ENCODE measurements at places on chromosomes 3 and 15.

DNA sequence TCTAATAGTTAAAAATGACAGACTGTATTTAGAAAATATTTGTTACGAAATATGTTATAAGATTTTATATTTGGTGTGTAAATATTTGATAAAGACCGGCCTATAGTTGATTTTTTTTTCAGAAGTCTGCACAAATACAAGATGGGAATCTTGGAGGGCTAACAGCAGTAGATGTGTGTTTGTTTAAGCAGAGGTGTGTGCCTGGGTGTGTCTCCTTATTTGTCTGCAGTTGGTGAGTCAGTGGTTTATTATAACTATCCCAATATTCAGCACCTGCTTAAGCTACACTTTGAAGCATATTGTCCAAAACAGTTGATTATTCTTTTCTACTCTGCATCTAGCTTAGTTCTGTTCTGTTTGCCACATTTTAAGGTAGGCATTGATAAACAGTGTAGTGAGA lies 12.4 kb downstream of the GLCE start:
- no peak for DNase-seq

- no peak for DNase-seq
Observed at GRCh38 chr3:132456571-132456970, 39.3 kb downstream of the DNAJC13 start.

DNA sequence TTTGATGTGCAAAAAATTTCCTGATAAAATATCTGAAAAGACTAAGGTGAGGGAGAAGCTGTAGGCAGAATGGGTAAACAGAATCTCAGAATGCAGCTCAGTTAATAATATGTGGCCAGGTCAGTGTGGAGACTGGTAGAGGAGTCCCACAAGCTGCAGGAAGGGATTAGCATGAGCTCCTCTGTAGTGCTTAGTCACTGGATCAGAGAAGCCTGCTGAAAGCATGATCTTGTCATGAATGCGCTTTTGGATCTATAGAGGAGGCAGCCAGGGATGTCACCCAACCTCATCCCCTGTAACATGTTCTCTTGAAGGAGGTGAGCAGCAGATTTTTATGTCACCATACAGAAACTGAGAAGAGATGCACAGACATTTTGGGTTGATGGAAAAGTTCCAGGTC lies 1035.3 kb upstream of the GBE1 start:
- no peak for DNase-seq

- no peak for DNase-seq
Observed at GRCh38 chr15:46297766-46298165, 662.9 kb downstream of the SQOR start.

DNA sequence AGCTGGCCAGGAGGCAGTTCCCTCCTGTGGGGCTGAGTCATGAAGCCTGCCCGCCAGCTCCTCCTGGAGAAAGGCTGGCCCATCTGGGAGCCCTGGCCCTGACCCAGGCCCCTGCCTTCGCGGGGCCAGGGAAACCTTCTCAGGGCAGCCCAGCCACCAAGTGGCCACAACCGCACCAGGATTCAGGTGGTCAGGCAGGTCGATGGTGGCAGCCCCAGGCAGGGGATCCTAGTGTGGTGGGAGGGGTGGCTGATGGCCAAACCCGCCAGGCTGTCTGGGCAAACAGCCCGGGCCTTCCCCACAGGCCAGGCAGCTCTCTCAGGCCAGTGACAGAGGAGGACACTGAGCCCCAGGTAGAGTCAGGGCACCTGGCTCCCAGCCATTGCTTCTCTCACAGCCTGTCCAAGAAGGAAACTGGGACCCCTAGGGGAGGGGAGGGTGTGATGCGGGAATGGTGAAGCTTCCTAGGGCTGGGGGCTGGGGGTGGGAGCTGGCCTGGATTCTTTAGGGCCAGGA lies 1.2 kb downstream of the TWF2 start:
- no peak for DNase-seq

- DNase-seq = no peak
Observed at GRCh38 chr15:99963096-99963825, 230.0 kb upstream of the LYSMD4 start.

DNA sequence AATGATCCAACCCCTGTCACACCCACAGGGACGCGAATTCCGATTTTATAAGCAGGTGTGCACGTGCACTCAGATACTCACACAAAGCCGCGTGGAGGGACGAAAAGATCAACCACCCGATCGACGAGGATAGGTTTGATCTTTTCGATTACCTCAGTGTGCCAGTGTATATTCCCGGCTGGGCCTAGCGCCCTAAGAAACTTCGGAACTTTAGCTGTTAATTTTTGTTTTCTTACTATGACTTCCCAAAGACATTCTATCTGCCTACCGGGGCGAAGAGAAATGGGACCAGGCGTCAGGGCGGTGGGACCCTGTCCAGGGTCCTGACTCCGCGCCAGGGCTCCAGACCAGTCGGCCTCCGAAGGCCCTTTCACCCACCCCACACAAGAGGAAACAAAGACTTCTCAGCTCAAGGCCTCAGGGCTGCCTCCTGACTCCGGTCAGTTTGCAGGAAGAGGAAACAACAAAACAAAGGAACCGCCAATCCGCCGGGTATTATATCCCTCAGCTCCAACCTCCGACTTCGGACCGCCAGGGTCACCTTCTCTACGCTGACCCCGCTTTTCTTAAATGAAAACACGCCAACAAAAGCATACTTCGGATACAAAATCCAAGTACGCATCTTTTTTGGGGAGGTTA lies 6.8 kb downstream of the ONECUT1 start:
- DNase-seq = no peak

GRCh38 chr3:73098873-73099272 lies 37.4 kb downstream of the EBLN2 start:
- no peak for DNase-seq

DNA sequence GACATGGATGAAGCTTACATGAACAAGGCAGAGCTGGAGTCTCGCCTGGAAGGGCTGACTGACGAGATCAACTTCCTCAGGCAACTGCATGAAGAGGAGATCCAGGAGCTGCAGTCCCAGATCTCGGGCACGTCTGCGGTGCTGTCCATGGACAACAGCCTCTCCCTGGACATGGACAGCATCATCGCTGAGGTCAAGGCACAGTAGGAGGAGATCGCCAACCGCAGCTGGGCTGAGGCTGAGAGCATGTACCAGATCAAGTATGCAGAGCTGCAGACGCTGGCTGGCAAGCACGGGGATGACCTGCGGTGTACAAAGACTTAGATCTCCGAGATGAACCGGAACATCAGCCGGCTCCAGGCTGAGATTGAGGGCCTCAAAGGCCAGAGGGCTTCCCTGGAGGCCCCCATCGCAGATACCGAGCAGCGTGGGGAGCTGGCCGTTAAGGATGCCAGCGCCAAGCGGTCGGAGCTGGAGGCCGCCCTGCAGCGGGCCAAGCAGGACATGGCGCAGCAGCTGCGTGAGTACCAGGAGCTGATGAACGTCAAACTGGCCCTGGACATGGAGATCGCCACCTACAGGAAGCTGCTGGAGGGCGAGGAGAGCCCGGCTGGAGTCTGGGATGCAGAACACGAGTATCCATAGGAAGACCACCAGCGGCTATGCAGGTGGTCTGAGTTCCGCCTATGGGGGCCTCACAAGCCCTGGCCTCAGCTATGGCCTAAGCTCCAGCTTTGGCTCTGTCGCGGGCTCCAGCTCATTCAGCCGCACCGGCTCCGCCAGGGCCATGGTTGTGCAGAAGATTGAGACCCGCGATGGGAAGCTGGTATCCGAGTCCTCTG lies 77.6 kb downstream of the CLDN11 start:
- no peak for DNase-seq

GRCh38 chr3:112811131-112811884 lies 35.4 kb downstream of the CD200R1L start:
- no peak for DNase-seq

DNA sequence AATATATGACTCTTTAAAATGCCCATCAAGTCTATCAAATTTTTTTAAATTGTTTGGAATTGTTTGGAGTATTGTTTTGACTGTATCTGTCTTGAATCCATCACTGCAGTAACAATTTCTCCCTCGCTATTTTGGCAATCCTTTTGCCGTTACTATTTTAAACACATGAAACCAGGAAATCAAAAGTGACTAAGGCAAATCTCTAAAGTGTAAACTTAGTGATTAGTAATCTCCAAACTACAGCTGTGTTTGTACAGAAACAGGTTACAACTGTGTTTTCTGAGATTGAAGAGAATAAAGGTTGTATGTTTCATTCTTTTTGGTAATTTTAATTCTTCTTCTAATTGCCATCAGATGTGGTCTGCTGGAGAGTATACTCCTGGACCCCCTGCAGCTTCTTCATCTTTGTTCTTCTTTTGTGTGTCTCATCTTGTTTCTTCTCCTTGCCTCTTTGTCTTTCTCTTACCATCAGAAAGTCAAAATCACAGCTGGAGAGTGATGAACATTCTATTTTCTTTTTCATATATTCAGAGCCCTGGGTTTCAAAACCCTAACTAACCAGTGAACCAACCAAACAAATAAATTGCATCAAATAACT lies 465.4 kb downstream of the RBMS3 start:
- no peak for DNase-seq
